ENCODE measurements at places on chromosomes 1 and 21.

DNA sequence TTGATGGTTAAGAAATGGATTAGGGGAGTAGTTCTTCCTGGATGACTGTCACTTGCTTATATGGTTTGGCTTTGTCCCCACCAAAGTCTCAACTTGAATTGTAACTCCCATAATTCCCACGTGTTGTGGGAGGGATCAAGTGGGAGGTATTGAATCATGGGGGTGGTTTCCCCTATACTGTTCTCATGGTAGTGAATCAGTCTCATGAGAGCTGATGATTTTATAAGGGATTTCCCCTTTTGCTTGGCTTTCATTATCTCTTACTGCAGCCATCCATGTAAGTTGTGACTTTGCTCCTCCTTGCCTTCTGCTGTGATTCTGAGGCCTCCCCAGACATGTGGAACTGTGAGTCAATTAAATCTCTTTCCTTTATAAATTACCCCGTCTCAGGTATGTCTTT, 1621.1 kb downstream of the MRPL39 start:
- no peak for DNase-seq

- DNase-seq, result no peak
Measured at GRCh38 chr1:234920136-234920842, 208.3 kb downstream of the TOMM20 start.

DNA sequence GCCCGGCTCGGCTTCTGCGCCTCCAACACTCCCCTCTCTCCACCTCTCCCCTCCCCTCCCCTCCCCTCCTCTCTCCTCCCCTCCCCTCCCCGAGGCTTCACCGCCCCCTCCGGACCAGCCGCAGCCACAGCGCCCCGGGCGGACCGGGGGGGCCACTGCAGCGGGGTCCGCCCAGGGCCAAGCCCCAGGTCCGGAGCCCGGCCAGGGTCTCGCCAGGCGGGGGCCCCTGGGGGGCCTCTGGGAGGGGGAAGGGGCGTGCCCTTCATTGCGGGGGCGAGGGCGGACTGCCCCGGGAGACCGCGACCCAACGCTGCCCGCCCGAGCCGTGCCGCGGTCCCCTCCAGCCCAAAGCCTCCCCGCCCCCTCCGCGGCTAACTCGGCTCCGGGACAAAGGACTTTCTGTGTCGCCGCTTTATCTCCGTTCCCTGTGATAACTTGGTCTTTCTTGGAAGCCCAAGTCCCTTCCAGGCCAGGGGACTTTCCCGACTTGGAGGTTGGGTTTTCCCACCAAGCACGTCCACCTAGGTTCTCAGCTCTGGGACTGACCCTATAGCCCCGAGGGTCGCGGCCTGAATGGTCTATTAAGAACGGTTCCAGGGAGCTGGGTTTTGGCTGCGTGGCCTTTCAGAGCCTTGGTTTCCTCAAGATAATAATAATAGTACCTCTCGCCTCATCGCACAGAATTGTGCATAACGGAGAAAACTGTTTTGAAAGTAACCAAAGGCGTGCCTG, at the start of gene UBQLN4:
TSS of gene UBQLN4 (minus strand) at position 31 of the 732 bp plus-strand sequence. CDS start 97 bp downstream, outside the sequence.
- DNase-seq, result peak; percentile 39

DNA sequence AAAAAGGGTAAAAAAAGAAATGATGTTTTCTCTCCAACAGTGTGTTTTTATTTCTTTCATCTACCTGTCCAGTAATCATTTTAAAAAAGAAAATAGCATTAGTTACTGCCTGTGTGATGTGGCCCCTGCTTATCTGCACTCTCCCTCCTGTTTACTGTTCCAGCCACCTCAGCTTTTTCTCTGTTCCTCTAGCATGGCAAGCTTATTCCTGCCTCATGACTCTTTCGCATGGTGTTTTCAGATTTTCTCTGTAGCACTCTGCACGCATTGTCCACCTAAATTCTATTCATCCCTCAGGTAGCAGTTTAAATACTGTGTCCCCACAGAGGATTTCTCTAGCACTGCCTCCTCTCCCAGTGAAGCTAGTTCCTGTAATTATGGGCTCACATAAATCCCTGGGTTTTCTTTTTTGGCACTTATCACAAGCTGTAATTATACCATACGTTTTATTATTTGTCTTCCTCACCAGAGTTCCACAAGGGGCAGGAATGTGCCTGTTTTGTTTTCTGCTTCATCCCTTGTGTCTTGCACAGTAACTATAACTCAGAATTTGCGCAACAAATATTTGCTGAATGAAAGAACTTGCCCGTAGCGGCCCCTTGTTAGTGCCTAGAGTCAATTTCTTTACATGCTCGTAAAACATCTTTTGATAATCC, 51.4 kb upstream of the LRIG2 start:
- no peak for DNase-seq

DNA sequence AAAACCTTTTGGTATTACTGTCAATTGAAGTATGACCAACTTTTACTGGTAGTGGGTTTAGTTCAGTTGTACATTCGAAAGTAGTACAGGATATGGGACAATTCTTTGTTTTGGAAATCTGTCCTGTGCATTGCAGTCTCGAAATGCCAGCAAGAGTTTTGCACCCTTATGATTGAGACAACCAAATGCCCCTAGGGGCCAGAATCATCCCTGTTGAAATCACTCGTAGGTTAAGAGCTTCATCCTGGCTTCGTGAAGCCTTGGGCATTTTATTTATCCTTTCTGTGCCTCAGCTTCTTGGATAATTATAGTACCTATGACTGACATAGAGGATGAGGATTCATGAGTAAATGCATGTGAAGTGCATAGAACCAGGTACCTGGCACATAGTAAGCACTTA, 2.4 kb upstream of the GOLT1A start:
- DNase-seq, result no peak

DNA sequence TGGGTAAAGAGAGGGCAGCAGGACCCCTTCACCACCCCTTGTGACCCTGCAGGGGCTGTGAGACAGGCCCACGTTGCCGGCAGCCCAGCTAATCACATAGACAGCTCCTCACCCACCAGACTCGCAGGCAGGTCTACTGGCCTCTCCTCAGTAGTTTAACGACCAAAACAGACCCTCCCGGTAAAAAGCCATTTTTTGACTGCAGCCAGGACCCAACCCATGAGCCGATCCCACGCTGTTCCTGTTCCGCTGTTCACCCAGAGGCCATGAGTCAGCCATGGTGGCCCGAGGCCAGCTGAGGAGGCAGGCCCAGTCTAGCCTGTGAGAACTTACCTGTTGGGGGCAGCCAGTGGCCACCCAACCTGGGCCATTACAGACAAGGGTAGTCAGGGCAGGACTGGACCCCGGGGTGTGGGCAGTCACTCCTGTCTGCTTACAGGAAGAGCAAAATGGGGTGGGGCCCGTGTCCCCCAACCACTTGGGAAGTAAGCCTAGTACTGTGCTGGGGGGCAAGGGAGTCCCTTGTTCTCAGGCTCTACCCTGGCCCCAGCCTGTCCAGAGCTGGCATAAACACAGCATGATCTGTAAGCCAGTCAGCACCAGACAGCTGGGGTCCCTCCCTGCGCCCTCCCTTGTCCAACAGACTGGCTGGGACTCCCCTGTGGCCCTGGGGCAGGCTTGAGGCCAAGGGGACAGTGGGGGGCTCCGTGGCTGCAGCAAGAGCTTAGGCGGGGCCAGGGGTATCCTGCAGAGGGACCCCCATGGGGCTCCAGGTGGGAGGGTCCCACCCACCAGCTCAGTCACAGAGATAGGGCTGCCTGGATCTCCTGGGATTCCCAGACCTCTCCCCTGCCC, 61.9 kb downstream of the WNT9A start:
- no peak for DNase-seq

GRCh38 chr1:63612564-63612963, 19.4 kb downstream of the PGM1 start:
- DNase-seq, result no peak

- DNase-seq, result no peak
Measured at GRCh38 chr1:245648749-245649522, 494.2 kb downstream of the KIF26B start.

DNA sequence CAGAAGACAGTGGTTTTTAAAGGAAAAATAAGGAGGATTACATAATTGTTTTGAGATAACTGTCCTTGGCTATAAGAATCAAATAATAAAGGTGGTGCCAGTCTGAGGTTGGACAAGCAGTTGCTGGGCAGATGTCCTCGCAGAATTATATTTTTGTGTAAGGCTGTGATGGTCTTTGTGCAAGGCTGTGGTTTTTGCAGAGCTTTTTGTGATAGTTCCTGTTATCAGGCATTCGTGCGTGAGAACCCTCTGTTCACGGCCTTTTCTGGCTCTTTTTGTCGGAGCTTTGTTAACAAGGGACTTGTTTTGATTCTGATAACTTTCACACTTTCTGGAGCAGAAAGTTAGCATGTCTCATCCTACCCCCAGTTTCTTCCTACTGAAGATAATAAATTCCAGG, 33.4 kb downstream of the SH3BP5L start:
- no peak for DNase-seq

- DNase-seq, result no peak
Measured at GRCh38 chr1:94079080-94079940, 41.6 kb downstream of the ABCA4 start.

- no peak for DNase-seq
Measured at GRCh38 chr1:219772265-219773036, 155.9 kb downstream of the SLC30A10 start.

GRCh38 chr1:81307786-81308185, 492.9 kb upstream of the ADGRL2 start:
- DNase-seq, result no peak

GRCh38 chr1:3410142-3410925, 44.1 kb upstream of the ARHGEF16 start:
- no peak for DNase-seq

- DNase-seq, result no peak
Measured at GRCh38 chr1:112536561-112536960, 27.8 kb downstream of the WNT2B start.

DNA sequence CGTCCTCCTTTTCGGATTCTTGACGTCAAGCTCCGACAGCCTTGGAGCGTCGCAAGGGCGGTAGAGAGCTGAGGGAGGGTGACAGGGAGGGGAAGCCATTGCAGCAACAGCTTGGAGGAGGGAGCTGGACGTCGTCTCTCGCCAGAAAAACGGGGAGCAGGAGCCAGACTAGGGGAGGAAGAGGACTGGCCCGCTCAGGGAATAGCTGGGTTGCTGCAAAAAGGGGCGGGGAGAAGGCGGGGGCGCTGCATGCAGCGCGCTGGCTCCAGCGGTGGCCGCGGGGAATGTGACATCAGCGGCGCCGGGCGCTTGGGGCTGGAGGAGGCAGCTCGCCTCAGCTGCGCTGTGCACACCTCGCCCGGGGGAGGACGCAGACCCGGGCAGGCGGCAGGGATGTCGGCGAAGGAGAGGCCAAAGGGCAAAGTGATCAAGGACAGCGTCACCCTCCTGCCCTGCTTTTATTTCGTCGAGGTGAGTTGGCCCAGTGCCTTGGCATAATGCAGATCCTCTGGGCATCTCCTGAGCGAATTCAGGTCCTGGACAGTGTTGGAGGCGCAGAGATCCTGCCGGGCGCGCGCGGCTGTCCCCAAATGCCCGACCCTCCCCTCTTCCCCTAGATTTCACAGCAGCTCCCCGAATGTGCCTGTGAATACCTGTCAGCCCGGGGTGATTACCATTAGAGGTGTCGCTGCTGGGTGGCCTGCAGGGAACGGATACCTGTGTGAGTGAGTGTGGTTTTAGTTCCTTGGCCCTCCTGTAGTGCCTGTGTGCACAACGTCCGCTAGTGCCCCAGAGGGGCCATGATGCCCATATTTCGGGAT, at the start of gene PLPPR4:
TSS of gene PLPPR4 (plus strand) at position 292 of the 821 bp plus-strand sequence. CDS start at position 394, 102 bp downstream.
- DNase-seq, result no peak

DNA sequence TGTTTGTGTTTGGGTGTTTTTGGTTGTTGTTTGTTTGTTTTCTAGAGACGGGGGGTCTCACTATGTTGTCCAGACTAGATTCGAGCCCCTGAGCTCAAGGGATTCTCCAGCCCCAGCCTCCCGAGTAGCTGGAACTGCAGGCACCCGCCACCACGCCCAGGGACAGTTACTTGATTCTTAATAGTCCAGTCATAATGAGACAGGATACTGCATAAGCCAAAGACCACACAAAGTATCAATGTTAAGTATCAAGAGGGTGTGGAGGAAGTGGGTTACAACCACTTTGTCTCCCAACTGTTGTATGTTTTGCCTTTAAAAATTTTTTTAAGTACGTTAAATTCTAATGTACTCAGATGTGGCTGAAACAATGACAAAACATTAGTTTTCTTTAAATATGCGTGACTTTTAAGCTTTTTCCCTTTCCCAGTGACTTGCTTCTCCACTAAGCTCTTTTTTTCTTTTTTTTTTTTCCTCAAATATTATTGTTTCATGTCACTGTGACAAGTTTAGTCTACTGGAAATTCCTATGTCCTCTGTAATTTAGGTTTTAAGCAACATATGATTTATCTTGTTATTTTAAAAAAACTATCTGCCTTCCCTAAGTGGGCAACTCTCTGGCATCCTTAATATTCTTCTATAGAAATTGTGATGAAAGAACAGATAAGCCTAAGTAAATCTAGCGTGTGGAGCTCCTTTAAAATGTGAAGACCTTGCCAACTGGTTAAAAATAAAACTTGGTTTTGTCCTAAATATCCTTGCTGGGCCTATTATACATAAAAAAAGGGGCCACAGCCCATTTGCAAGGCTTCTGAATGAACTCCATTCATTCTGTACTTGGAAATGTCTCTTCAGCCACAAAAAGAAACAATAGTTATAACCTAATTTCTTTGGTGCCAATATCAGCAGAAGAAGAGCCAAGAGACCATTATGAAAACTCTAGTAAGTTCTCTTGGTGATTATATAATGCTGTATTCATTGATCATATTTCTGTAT, 56.2 kb upstream of the DPH5 start:
- DNase-seq, result no peak

GRCh38 chr1:221487781-221488524, 253.9 kb downstream of the DUSP10 start:
- DNase-seq, result peak; percentile 27

DNA sequence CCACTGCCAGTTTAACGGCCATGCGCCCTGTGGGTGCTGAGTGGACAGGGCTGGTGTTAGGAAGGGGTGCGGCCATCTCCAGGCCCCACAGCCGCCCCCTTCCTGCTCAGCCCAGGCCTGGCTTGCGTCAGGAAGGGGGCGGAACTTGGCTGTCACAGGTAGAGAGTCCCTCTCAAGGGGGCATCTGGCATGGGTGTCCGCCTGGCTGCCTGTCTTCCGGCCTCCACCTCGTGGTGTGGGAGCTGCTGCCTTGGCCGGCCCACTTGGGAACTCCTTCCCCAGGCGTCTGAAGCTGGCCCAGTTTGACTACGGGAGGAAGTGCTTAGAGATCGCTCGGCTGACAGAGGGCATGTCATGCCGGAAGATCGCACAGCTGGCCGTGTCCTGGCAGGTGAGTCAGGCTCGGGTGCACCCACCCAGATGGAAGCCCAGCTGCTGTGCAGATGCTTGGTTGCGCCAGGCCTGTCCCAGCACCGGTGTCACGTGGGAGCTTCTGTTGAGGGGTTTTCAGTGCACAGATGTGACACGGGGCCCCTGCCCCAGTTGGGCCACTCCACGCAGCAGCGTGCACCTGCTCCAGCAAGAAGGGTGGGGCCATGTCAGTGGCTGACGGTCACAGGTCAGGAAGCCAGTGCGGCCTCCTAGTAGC, 9.1 kb upstream of the ATAD3B start:
- no peak for DNase-seq

DNA sequence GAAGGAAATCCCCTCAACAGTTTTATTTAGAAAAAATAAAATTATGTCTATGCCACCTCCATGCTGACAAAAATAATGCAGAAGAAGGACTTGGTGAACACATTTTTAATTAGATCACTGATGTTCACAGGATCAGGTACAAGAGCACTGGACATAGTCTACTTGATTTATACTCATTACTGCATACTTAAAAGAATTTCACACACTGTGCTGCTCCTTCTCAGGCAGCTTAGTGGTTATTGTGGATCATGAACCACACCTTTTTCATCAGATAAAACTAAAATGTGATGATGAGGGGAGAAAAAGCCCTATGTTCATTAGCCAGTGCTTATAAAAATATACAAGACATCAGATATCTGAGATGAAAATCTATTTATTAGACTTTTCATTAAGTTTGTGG, 103.3 kb upstream of the DPH5 start:
- DNase-seq, result no peak
